ENCODE measurements at places on chromosomes 3 and 15.
A peak's percentile ranks its signal among the peaks of the same experiment; 100 is the strongest.

GRCh38 chr15:68081869-68082505 lies 27.9 kb downstream of the PIAS1 start:
- DNase-seq, result no peak

DNA sequence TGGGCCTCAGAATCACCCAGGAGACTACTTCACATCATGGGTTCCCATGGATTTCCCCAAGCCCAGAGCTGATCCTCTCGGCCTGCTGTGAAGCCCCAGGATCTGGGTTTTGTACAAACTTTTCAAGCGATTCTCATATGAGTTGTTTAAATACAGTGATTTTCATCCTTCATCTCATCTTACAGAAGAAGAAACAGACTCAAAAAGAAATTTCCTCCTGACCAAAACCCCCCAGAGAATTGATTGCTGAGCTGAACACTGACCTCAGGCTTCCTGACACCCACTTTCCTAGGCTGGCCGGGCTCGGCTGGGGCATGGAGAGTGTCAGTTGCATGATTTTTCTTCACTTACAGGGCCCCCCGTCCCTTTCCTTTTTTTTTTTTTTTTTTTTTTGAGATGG lies 60.3 kb downstream of the BDH1 start:
- no peak for DNase-seq

DNA sequence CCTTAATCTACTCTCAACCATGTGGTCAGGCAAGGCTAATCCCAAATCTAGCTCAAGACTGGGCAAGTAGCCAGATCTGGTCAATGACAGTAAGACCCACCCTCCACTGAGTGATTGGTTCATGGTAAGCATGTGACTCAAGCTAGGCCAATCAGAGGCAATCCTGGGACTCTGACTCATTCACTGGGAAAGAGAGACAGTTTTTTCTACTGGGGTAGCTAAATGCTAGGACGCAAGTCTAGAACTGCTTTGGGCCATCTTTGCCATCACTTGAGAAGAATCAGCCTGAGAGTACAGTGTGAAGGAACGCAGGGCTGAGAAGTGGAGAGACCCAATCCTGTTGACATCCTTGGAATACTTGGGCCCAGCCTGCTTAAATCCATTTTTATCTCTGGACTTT lies 9.4 kb upstream of the RAD18 start:
- DNase-seq, result no peak

- DNase-seq, result no peak
Observed at GRCh38 chr15:71586463-71586862, 223.9 kb upstream of the NR2E3 start.

- no peak for DNase-seq
Observed at GRCh38 chr15:56211960-56212550, 31.6 kb downstream of the RFX7 start.

DNA sequence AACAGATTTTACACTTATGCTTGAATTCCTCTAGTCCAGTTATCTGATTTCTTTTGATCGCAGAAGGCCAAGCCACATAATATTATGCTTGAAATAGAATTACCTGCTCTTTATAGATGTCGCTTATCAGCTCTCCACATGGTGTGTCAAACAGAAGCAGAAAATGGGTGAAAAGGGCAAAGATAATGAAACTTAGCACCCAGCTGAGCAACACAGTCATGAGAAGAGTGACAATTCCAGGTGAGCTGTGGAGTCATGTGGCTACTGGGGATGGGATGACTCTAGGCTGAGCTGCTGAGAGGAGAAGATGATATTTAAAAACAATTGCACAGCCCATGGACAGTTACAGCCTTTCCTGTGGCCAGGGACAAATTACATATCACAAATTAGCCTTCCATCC lies 398.7 kb upstream of the PDZRN3 start:
- DNase-seq, result no peak

DNA sequence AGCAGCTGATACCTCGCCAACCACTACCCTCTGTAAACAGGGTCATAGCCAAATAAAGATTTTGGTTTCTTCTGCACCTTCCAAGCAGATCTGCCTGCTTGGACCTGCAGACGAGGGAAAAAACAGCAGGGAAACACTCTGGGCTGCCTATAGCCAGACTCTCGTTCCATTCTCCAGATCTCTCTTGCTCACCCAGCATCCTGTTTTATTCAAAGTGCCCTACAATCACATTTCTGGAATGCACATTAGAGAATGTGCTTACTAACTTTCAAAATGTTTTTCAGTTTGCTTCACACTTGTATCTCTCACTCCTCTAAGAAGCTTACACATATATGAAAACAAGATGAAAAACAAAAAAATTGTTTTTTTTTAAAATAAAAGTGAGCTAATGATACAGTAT lies 71.4 kb downstream of the MLH1 start:
- no peak for DNase-seq

DNA sequence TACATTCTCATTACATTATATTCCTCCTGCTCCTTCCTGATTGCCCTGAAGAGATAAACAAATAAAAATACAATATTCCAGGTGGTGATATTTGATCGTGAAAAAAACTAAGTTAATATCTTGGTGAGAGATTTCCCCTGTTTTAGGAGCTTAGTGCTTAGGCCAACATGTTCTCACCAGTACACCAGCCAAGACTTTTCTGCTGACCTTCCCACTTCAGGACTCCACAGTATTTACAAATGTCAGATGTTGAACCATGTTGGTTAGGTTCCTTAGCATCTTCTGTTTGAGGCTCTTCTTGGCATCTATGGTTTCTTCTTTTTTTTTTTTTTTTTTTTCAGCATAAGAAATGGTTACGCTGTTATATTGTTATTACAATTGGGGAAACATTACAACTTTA lies 247.0 kb downstream of the IL5RA start:
- no peak for DNase-seq

DNA sequence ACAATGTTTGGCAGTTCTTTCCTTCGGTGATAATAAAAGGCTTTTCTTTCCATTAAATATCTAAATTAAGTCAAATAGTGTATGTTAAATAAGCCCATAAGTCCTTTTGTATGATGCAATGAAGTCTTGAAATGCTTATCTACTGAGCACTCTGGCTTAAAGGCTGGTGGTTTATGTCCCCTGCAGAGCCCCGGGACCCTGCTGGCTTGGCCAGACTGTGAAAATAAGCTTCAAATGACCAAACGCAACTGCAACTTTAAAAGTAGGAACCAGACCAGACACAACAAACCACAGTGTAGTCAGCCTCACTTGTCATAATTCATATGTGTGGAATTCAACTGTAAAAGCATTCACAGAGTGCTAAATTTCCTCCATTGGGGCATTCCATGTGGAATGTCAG lies 72.5 kb downstream of the FOXP1 start:
- no peak for DNase-seq

DNA sequence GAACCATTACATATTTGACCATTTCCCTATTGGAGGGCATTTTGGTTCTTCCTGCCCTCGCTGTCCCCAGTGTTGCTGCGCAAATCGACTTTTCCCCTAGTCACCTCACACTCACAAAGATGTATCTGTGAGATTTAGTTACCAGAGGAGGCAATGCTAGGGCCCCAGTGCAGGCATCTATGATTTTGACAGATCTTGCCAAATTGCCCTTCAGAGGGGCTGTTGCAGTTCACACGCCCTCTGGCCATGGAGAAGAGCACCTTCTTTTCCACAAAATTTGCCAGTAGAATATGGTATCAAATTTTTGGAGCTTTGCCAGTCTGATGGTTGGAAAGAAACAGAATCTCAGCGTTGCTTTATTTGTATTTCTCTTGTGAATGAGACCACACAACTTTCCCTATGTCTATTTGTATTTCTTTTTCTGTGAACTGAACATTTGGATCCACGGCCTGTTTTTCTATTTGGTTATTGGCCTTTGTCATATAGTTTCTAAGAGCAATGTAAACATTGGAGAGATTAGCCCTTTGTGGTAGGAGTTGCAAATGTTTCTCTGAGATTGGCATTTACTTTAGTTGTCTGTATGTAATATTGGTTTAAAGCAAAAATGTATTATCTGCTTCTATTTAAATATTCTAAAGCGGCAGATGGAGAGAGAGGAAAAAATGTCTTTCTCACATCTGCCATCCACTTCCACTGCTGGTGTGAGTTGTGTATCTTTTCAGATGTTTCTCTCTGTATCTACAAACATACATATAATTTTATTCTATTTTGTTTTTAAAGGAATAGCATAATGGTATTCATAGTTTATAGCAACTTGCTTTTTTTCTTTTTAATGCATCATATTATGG lies 66.1 kb downstream of the DNASE1L3 start:
- peak; percentile 6 for DNase-seq

GRCh38 chr3:139530717-139531116 lies 8.8 kb downstream of the RBP1 start:
- peak; percentile 32 for DNase-seq

- no peak for DNase-seq
Observed at GRCh38 chr15:58551084-58551763, 119.4 kb downstream of the LIPC start.

DNA sequence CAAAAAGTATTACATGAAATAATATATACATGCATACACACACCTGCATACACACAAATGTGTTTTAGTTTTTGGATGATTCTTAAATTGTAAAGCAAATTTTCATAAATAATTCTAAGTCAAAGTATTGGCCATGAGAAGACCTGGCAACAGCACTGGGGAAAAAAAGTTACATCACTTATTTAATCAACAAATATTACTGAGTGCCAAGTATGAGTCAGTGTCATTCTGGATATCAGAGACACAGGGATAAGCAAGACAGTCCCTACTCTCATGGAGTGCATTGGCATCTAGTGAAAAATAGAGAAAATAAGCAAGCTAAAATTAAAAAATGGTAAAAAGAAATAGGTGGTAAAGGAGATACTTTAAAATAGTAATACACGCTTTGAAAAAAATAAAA lies 29.4 kb upstream of the GUCA1C start:
- no peak for DNase-seq

DNA sequence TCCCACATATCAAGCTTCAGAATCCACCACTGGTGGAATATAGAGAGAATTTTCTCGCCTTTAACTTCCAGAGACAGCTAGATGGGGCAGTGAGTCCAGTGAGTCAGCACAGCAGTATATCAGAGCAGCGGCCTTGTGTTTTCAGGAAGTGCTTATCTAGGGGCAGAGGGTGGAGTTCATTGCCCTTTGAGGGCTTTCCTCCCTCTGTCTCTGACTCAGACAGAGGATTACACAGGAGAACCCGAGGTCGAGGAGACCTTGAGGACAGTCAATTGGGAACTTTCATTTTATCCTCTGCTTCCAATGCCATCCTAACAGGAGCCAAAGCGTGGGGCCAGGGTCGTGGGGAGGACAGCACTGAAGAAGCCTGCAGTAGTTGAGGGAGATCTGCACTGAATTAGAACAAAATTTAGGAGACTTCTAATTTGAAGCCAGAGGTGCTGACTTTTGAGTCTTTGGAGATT lies 109.6 kb upstream of the UMPS start:
- DNase-seq, result no peak

DNA sequence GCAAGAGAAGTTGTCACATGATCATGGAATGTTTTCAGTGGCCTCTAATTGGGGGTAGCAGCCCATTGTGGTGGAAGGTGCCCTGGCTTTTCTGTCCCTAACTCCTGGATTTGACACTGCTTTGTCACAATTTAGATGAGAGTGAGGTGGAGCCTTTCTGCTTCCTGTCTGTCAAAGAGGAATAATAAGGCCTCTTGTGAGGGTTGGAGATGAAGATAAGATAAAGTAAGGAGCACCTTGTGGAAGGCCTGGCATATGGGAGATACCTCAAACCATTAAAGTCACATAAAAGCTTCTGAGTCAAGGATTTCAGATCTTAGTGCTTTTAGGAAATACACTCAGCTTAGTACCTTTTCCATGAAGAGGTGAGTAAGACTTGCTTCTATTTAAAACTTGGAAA lies 172.6 kb upstream of the FAM3D start:
- no peak for DNase-seq

GRCh38 chr3:122560680-122561079 lies 3.4 kb downstream of the PARP9 start:
- DNase-seq, result peak; percentile 49

DNA sequence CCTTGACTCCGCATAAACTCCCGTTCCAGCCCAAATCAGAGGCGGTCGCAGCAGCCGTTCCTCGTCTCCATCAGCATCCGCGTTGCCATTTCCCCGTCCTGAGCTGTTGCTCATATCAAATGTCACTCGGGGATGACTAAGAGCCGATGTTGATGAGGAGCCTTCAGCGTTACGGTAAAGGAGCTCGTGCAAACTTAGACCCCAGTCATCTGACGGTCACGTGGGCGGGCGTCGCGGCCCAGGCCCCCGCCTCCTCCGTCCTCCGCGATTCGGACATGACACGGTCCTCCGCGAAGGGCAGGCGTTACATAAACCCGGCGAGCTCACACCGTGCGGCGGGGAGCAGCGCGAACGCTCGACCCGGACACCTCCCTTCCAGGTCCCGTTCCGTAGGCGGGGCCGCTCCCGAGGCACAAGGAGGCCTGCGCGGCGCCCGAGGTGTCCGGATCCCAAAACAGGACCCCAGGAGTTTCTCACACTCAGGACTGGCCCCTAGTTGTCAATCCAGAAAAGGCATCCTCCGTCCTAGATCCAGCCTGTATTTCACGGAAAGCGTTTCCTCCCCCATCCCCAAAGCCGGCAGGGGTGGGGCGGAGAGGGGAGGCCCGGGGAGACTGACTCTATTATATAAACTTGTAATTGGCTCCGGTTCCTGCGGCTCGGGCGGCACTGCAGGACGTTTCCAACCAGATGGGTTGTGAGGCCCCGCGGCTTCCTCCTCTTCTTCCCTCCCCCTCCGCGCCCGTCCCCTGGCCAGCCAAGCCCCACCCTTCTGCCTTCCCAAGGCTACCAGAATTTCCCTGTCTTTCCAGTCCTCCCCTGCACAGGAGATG lies 100.0 kb upstream of the IGF1R start:
- peak; percentile 24 for DNase-seq

GRCh38 chr15:49495993-49496753 lies 73.1 kb downstream of the FGF7 start:
- no peak for DNase-seq

DNA sequence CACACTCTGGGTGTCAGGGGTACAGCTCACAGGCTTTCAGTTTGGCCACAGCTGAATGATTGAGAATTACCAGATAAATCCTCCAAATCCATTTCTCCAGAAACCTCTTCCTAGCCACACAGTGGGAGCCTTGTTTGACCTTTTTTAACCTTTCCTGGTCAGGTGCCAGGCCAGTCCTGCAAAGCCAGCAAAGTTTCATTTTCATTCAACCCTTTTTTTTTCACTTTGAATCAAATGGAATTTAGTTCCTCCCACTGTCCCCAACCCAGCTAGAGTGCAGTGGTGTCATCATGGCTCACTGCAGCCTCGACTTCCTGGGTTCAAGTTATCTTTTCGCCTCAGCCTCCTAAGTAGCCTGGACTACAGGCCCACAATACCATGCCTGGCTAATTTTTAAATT lies 67.8 kb downstream of the NSUN3 start:
- DNase-seq, result no peak

DNA sequence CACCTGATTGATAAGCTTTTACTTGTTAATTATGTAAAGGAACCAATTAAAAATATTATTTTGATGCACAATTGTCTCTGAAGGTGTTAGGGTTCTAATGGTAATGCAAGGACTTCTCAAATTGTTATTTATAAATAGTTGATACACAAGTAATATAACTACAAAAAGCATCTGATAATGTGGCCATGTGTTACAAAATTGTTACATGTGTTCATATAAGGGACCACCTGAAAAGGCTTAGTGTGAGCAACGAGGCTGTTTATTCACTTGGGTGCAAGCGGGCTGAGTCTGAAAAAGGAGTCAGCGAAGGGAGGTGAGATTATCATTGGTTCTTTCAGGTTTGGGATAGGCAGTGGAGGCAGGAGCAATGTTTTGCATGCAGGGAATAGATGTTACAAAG lies 421.9 kb upstream of the CADM2 start:
- DNase-seq, result no peak

Data from NCI-H2171 treated with DMSO at 0.1 percent for 48 hours (cell line).